ENCODE measurements at places on chromosomes 11 and 22.

DNA sequence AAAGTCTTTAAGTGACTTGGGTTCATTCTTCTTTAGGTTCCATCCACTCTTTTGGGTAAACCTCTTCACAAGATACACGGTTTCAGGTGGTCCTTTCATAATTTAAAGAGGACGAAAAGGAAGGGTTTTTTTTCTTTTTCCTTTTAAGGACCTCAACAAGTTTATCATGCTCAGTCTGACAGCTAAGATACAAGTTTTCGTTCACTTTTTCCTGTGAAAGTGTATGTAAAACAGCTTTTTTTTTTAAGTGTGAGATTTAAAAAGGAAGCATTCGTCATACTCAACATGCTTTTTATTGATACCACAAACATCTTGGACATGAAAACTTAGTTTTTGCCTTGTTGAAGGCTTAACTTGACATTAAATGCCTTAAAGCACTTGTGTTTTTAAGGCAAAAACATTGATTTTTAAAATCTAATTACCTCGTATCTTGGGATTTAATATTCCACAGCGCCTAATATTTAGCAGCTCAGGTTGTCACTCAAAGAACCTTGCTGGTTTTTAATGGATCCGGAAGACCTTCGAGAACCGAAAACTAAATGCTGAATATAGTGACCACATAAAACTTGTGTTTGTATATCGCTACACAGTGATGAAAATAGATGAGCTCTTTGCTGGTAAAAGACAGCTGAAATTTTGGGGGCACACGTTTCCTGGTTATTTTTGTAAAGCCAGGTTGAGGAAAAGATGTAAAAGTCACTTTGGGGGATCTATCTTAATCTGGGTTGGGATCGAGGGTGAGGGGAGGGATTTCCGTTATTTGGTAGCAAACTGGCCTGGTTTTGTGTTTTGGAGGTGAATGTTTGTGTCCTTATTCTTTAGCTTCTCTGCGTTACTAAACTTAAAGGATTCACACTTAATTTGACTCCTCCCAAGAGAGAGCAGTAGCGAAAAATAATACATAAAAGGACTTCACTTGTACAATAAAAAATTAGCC lies 2.3 kb downstream of the PCF11 start:
- DNase-seq, result no peak

- no peak for DNase-seq
Measured at GRCh38 chr11:18773681-18774080, 17.9 kb downstream of the PTPN5 start.

DNA sequence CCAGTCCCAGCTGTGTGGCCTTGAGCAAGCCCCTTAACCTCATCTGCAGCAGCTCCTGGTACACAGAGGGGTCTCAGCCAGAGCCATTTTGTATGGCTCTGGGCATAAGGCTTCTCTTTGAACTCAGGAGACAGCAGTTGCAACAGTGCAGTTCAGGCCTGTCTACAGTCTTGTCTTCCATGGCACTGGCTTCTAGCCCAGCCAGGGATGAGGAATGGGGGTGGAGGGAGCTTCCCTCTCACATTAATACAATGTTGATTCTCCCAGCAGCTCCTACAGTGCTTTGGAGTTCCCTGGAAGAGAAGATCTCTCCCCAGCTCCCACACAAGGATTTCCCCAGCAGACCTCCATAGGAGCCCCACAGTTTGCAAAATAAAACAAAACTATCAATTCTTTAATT lies 350.2 kb downstream of the BUD13 start:
- no peak for DNase-seq

- DNase-seq, result no peak
Measured at GRCh38 chr11:12184699-12185098, 74.3 kb downstream of the MICAL2 start.

GRCh38 chr11:75147875-75148263 lies 3.0 kb upstream of the SLCO2B1 start:
- no peak for DNase-seq

DNA sequence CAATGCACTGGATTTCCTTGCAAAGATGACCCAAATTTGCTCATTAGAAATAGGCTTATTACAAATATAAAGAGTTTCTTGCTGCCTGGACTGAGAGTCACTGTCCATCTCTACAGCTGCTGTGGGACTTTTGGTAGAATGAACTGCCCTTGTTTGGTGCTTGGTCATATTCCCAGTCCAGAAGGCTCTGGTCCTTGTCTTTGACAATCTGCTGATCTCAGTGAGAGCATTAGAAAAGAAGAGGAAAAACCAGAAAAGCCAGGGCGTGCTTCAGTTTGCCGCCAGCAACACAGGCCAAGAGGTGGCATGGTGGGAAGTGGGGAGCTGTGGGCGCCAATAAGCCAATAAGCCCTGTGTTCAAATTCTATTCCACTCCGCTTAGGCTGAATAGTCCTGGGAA lies 48.2 kb upstream of the PARVA start:
- no peak for DNase-seq

DNA sequence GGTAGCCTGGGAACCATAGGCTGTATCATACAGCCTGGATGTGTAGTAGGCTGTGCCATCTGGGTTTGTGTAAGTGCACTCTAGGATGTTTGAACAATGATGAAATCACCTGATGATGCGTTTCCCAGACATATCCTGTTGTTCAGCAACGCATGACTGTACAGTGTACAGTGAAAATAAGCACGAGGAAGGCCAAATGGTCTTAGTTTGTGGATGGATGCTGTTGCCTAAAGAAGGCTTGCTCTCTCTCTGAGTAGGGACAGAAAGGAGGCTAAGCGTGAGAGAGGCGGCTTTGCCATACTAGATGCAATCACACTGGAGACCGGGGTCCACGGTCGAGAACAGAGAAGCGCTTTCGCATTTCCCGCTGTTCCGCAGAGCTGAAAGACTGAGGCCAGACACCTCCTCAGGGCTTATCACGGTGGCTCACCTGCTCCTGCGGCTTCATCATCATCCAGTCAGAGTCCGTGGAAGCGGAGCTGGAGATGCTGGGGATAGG lies 27.6 kb upstream of the APLP2 start:
- DNase-seq, result no peak

GRCh38 chr11:120210626-120211521 lies at the start of gene OAF:
TSS of gene OAF (plus strand) at chr11:120211032. CDS start at chr11:120211280, 248 bp downstream.
- peak; percentile 88 for DNase-seq

DNA sequence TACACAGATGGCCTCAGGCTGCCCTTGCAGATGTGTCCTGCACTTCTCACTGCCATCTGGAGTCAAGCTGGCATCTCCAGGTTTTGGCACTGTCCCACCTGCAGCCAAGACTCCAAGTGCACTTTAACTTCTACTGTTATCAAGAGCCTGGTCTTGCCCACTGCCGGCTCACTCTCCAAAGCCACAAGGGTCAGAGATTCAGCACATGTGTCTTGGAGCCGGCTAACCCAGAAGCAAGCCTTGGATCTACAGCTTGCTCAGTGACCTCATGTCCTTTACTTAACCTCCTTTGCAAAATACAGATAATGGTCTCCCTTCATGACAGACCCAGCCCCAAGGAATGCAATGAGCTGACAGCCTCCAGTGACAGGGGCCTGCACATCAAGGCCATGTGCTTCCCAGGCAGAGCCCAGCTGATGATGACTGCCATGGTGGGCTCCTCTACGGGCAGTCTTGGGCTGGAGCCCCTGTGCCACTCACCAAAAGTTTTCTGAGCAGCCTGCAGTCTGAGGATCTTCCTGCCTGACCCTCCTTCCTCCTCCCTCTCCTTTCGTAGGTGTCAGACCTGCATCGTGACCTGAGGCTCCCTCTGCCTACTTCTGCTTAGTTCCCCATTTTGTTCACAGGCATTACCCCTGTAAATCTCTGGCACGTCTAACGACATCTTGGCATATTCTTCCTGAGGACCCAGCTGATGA lies 9.0 kb downstream of the TP53AIP1 start:
- DNase-seq, result no peak

Data from left kidney (tissue), 8 donors.